ENCODE measurements at places on chromosomes 11 and 22.

GRCh38 chr11:65014726-65015227 is 817 bp downstream of the ARL2 start:
- no peak for DNase-seq

DNA sequence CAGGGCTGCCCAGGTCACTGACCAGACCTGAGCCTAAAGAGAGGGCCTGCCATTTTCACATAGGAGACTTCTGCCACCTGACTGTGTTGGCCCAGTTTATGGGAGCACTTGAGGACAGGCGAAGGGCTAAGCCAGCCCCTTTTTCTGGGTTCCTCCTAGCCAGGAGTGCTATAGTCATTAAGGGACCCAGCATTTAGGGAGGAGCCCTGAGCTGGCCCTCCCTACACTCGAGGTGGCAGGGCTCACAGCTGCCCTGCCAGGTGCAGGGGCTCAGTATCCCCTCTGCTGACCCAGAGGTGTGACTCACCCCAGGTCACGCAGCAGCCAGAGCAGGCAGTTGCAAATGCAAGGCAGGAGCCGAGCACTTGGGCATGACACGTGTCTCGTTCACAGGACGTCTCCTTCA is 86.3 kb upstream of the CRYBB3 start:
- no peak for DNase-seq

DNA sequence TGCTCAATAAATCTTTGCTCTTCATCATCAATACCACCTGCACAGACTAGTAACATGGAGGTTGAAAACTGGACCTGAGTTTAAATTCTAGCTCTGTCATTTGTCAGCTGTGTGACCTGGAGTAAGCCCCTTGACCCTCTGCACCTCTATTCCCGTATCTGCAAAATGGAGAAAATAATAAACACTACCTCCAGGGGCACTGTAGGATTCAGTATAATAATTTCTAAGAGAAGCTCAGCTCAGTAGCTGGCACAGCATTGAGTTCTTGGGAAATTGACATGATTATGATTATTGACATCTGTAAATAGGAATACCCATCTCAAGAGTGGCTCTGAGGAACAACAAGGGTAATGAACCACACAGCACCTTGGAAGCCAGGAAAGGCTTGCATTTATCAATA is 78.4 kb downstream of the MN1 start:
- DNase-seq = no peak

- DNase-seq = no peak
Measured at GRCh38 chr11:24163146-24163545, 333.7 kb upstream of the LUZP2 start.

Measured in stimulated activated CD4-positive, alpha-beta T cell treated with anti-CD3 and anti-CD28 coated beads, Interleukin-15, amount 100 ng/mL, for 48 hours (primary cell).